Vagina (tissue), 2 donors: ENCODE measurements at places on chromosomes 4 and X. TPM values are rescaled to one million over a fixed set of nuclear protein-coding genes. Genes with fewer than 3 reads are reported as not detected.

CXCL1 gene
- 26.3 TPM for total RNA-seq

DNA sequence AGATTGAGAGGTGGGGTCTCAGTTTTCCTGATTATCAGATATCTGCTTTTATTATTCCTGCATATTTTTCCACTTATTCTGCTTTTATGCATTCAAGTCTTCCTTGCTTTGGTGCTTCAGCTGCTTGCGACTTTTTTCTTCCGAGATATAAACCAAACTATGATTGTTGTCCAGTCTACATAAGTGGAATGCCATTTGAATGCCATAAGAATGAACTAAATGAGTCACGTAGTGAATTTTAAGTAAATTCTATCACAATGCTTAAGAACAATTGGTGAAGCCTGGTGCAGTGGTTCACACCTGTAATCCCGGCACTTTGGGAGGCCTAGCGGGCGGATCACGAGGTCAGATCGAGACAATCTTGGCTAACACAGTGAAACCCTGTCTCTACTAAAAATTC, 189.1 kb downstream of the PCDH18 start:
- H3K27me3 ChIP-seq = no peaks in the 10 kb centered on the region
- no peaks in the 10 kb centered on the region for H3K36me3 ChIP-seq
- H3K4me1 ChIP-seq = no peaks in the 10 kb centered on the region
- DNase-seq = no peak
- H3K27ac ChIP-seq = no peak overlapping the region

CYBB gene
- 6.9 TPM for total RNA-seq

DNA sequence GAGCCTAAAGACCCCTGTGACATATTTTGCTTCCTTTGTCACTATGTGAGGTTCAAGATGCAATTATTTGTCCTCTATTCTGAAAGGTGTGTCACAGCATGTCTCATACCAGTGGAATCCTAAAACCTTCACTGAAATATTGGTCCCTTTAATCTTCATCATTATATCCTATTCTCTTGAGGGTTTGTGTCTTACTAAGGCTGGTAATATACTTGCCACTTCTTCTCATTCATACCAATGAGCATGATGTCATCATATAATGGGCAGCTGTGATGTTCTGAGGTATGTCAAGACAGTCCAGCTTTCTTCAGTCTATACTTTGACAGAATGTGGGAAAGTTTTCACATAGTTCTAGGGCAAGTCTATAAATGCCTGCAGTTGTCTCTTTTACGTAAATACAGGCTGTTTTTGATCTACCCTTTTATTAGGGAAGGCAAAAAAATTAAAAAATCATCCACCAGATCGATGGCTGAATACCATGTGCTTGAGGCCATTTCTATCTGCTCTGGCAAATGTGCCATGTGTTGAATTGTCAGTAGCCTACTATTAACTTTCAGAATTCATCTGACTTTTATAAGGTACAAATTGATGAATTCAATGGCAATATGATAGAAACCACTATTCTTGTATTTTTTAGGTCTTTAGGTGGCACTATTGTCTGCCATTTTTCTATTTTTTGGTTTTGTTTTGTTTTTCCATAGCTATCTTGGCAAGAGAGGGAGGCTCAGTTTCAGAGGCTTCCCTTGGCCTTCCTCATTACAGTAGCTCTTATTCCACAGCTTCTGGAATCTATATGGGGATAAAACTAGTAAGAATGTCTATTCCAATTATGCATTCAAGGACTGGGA, 209.0 kb downstream of the PPARGC1A start:
- H3K4me1 ChIP-seq = no peaks in the 10 kb centered on the region
- no peaks in the 10 kb centered on the region for H3K36me3 ChIP-seq
- no peak overlapping the region for H3K27ac ChIP-seq
- H3K4me3 ChIP-seq = no peak overlapping the region

DNA sequence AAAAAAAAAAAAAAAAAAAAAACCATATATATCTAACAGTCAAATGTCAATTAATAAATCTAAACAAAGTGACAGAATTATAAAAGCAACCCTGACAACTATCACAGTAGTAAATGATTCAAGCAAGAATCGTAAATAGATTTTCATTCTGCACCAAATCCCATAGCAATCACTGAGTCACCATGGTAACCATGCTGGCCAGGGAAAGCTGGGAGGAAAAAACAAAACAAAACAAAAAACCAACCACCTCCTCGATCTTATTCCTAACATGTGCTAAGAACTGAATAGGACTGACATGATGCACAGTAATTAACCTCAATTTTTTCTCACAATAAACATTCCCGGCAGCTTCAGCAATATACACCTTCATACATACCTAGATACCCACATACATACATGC, 30.6 kb upstream of the RAB40A start:
- no peaks in the 10 kb centered on the region for H3K27me3 ChIP-seq
- no peaks in the 10 kb centered on the region for H3K36me3 ChIP-seq
- H3K27ac ChIP-seq = no peak overlapping the region
- DNase-seq = no peak
- H3K4me1 ChIP-seq = no peaks in the 10 kb centered on the region
- no peak overlapping the region for H3K4me3 ChIP-seq

STAP1 gene
- not detected for total RNA-seq

SERTM2 gene
- total RNA-seq = 28.2 TPM

- H3K4me1 ChIP-seq = peaks cover 12% of the 10 kb centered on the region
- no peak overlapping the region for H3K4me3 ChIP-seq
- H3K27ac ChIP-seq = no peak overlapping the region
- H3K27me3 ChIP-seq = no peaks in the 10 kb centered on the region
- no peaks in the 10 kb centered on the region for H3K36me3 ChIP-seq
Measured at GRCh38 chrX:11244636-11245035, 48.6 kb upstream of the AMELX start.

DNA sequence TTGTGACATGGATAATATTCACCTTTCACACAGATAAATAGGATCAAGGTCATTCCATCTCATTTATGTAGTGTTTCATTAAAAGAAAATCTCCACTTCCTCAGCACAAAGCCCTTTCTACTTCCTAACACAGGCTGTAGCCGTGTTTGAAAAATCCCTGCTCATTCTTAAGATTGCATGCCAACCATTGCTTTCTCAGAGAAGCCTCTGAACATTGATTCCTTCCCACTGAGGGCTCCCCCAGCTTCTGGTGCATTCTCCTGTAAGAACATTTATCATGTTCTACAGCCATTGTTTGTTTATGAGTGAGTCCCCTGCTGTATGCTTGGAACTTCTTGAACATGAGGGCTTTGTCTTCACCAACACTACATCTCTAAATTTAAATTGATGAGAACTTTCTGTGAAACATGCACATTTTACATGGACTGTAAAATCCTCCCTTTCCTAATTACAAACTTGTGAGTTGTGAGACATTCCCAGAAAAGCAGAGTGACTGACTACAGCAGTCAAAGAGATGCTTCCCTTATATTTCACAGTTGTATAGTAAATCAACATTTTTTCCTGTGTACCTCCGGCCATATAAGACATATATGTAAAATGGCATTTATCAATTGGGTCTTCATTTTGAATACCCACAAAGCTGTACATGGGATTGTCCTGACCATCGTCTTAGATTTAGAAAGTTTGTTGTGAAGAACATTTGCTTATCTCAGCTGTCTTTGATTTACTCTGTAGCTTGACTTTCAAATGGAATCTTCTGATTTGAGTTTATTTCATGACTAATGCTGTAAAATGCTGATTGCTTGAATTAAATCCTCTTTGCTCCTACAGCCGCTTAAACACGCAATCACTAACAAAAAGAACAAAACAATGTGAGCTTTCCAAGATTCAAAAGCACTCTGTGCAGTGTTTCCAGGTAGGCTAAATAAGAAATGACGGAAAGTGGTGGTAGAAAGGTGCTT, 600.5 kb upstream of the SLIT2 start:
- DNase-seq = no peak
- no peaks in the 10 kb centered on the region for H3K4me1 ChIP-seq
- H3K36me3 ChIP-seq = no peaks in the 10 kb centered on the region
- H3K27ac ChIP-seq = no peak overlapping the region

DNA sequence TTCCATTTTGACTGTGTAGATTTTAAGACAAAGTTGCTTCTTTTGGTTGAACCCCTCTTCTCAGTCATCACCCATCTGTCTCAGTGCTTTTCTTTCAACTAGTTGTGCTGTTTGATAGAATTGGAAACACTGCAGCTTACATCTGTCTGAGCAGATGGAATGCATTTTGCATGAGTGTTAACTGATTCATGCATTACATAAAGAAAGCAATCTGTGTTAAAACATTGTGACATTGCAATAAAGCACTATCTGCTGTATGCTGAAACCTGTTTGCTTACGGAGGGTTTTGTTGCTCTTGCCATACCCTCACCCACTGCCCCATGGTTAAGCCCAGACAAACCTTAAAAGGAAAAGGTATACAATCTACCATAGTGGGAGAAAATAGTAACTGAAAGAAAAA, 47.4 kb downstream of the NRK start:
- H3K27me3 ChIP-seq = no peaks in the 10 kb centered on the region
- no peak overlapping the region for H3K27ac ChIP-seq
- H3K36me3 ChIP-seq = no peaks in the 10 kb centered on the region
- DNase-seq = no peak
- H3K4me1 ChIP-seq = no peaks in the 10 kb centered on the region
- H3K4me3 ChIP-seq = no peak overlapping the region

GUCY1B1 gene
- 22.8 TPM for total RNA-seq

GLUD2 gene
- total RNA-seq = 0.98 TPM

DNA sequence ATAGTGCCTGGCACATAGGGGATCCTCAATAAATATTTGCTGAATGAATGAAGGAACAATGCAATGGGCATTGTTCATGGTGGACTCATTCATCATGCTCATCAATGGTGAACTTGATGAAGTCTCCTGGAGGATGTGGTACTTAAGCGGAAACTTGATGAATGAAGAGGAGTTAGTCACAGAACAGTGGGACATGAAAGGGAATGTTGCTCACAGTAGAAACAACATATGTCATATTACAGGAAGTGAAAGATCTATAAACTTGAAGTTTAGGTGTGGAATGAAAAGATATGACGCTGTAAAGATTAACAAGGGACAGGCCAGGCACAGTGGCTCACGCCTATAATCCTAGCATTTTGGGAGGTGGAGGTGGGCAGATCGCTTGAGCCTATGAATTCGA, 224.1 kb downstream of the PPP3CA start:
- DNase-seq = no peak
- no peak overlapping the region for H3K4me3 ChIP-seq
- no peaks in the 10 kb centered on the region for H3K27me3 ChIP-seq
- H3K36me3 ChIP-seq = no peaks in the 10 kb centered on the region
